ENCODE measurements at places on chromosomes 5 and 9.

- no peak for DNase-seq
Measured at GRCh38 chr5:150009671-150010387, 9.3 kb downstream of the HMGXB3 start.

- no peak for DNase-seq
Measured at GRCh38 chr9:133914442-133915342, 77.4 kb downstream of the VAV2 start.

GRCh38 chr5:157800137-157800536 is 56.6 kb downstream of the LSM11 start:
- DNase-seq: no peak

- no peak for DNase-seq
Measured at GRCh38 chr5:37304888-37305287, 55.7 kb upstream of the CPLANE1 start.

DNA sequence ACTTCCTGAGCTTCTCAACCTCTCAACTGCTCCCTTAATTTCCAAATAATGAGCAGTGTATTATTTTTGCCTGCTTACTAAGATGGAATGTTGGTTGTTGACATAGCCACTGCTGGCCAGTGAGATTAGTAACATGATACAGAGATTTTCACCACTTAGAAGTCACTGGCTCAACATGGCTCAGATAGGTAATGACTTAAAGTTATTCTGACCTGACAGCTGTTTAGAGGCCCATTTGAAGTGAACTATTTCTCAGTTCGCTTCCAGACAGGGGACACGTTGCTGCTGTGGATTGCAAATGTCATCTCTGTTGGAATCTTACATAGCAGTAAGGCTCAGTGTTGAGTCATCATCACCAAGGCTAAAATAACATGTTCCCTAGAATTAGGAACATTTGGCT is 490.2 kb downstream of the TLE4 start:
- no peak for DNase-seq

DNA sequence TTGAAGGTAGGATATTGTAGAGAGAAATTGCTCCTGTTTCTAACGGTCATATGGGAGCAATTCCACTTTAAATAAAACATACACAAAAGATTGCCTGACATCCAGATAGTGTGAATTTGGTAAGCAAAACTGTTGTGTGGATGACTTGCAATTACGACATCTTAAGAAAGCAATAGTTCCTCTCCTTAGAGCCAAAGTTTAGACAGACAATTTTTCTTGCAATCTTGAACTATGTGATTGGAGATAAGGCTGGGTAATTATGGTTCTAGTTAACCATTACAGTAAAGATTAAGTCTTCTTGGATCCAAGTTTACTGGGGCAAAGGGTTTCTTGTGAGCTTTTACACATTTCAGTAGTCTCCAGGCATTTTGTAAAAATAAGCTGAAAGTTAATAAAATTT is 1080.6 kb upstream of the CDH6 start:
- DNase-seq: no peak

DNA sequence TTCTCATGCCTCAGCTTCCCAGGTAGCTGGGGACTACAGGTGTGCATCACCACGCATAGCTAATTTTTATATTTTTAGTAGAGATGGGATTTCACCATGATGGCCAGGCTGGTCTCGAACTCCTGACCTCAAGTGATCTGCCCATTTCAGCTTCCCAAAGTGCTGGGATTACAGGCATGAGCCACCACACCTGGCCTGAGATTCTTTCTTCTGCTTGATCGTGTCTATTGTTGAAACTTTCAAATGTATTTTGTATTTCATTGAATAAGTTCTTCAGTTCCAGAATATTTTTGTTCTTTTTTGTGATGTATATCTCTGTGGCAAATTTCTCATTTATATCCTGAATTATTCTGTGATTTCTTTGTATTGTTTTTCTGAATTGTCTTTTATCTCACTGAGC is 1063.3 kb upstream of the WWC1 start:
- DNase-seq: no peak

- DNase-seq: no peak
Measured at GRCh38 chr9:129416821-129417539, 203.9 kb downstream of the C9orf50 start.

DNA sequence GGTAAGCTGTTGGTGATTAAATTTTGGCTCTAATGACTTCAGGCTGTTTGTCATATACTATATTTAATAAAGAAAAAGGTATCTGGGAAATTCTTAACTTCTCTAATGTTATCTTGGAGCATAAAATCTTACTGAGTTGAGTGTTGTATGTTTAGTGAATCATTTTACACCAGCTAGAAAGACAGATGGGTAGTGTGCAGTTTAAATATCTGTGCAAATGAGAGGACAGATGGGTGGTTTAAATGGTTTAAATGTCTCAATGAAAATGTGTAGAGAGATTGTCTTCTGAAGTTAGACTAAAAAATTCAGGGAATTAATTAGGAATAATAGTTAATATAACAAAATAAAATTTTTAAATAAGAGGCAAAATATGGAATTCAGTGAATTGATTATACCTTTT is 114.5 kb downstream of the FER start:
- DNase-seq: no peak

GRCh38 chr9:101325053-101325452 is 59.8 kb downstream of the BAAT start:
- no peak for DNase-seq

- DNase-seq: no peak
Measured at GRCh38 chr5:102863058-102863457, 108.0 kb downstream of the PAM start.

- DNase-seq: no peak
Measured at GRCh38 chr5:64790210-64790609, 21.5 kb downstream of the CWC27 start.

DNA sequence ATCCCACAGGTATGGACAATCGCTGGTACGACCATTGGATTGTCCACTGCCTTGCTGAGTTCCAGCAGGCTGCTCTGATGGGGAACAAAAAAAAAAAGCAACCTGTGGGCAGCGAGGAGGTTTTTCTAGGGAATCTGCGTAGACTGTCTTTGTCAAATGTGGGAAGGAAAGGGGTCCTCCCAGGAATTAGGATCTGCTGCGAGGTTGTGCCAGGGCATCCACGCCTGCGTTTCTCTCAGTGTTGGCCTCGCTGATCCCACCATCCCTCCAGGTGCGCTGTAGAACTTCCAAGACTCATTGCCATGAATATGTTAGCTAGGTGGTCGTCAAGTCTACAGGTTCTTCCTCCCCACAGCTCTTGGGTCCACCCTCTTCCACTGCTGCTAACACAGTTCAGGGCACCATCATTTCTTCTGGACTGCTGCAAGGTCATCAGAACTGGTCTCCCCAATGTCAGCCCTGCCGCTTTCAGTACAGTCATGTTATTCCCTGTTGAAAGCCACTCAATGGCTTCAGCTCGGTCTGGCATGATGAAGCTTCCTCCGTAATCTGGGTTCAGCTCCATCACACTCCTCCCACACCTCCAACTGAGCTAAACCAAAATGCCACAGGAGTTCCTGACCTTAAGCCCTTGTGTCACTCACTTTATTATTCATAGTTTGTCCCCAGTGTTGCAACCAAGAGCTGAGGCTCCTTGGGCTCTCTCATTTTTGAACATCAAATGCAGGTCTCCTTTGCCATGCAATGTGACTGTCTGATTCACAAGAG is 79.5 kb upstream of the DMRT1 start:
- DNase-seq: no peak

- peak; percentile 75 for DNase-seq
Measured at GRCh38 chr5:39080597-39081204, 6.5 kb upstream of the RICTOR start.

DNA sequence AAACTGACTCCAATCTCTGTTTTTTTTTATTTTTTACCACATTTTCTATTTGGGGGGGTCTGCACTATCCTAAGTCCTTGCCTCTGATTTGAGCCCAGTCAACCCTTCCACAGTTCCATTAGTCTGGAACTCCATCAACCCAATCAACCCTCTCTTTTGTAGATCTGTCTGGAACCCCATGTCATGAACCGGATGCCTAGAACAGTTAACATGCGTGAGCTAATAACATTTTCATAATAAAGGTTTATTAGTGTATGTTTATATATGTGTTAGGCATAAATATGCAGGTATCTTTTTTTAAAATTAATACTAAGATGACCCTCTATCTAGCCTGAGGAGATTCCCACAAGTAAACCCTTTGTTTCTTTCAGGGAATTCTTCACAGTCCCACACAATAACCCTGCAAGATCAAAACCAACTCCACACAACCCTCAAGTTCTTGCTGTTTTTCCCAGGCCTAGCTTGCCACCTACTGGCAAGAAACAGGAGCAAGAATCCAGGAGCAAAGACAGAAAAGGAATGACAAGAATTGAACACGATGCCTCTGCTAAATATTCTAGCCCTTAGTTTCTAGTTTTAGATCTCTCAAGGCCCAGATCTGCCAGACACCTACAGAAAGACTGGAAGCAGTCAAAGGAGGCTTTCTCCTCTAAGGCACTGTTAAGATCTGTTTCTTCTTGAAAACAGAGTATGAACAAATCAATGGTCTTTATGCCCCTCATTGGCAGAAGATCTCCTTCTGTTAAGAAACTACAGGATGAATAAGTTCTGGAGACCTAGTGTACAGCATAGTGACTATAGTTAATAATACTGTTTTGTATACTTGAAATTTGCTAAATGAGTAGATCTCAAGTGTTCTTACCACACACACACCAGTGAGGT is 100.4 kb downstream of the TRIM36 start:
- DNase-seq: peak; percentile 22

DNA sequence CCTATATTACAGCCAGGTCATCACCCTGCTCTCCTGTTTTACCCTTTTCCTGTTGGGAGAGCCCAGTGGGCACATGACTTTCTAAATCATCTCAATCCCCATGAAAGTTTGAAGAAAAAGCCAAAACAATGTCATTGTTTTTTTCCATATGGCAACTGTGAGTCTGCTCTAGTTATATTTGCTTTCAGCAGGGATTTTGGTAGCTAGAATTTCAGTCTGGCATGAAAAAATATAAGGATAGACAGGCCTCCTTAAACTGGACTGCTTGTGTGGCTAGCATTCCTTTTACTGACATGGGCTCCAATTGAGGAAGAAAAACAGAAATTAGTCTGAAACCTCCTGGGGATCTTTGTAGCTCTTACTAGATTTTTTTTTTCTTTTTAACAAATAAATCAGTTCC is 25.6 kb downstream of the MOCS2 start:
- no peak for DNase-seq
